ENCODE measurements at places on chromosomes 16 and 17. TPM values are rescaled to one million over a fixed set of nuclear protein-coding genes. Genes with fewer than 3 reads are reported as not detected.

Gene CD7
- total RNA-seq, result 0.71 TPM

Gene DPEP3
- not detected for total RNA-seq

- no peaks in the 10 kb centered on the region for H3K36me3 ChIP-seq
- H3K4me3 ChIP-seq, result no peak overlapping the region
- no peak overlapping the region for H3K27ac ChIP-seq
- no peak for DNase-seq
Measured at GRCh38 chr16:51143196-51143977, 7.7 kb downstream of the SALL1 start.

GRCh38 chr17:80758481-80759376 is 214.1 kb downstream of the RPTOR start:
- H3K27me3 ChIP-seq, result no peaks in the 10 kb centered on the region
- peak; percentile 8 for DNase-seq
- peak overlapping the region; percentile 57 for H3K27ac ChIP-seq
- H3K4me3 ChIP-seq, result no peak overlapping the region
- peaks cover 24% of the 10 kb centered on the region for H3K4me1 ChIP-seq

DNA sequence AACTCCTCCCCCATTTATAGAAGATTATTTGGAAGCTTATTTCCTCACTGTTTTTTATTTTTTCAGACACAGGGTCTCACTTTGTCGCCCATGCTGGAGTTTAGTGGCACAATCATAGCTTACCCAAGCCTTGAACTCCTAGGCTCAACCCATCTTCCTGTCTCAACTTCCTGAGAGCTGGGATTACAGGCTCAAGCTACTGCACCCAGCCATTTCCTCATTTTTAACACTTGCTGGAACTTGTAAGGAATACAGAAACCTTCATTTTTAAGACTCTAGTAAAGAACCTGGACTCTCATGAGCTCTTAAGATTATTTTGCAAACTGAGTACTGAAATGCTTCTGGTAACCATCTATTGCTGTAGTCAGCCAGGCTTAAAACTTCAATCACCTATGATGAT is 29.9 kb downstream of the KANSL1 start:
- no peak for DNase-seq
- no peak overlapping the region for H3K4me3 ChIP-seq
- H3K27me3 ChIP-seq, result no peaks in the 10 kb centered on the region
- H3K36me3 ChIP-seq, result peaks cover 29% of the 10 kb centered on the region
- H3K4me1 ChIP-seq, result peaks cover 58% of the 10 kb centered on the region

GRCh38 chr16:85089525-85089924 is 22.7 kb downstream of the CIBAR2 start:
- peaks cover 12% of the 10 kb centered on the region for H3K27me3 ChIP-seq
- no peak for DNase-seq
- H3K4me1 ChIP-seq, result no peaks in the 10 kb centered on the region
- H3K36me3 ChIP-seq, result peaks cover 4% of the 10 kb centered on the region

GRCh38 chr16:80023865-80024264 is 423.3 kb upstream of the MAF start:
- no peak overlapping the region for H3K4me3 ChIP-seq
- peak overlapping the region; percentile 70 for H3K27ac ChIP-seq
- no peaks in the 10 kb centered on the region for H3K27me3 ChIP-seq
- peak; percentile 16 for DNase-seq
- peaks cover 29% of the 10 kb centered on the region for H3K4me1 ChIP-seq
- H3K36me3 ChIP-seq, result no peaks in the 10 kb centered on the region

- H3K27ac ChIP-seq, result peak overlapping the region; percentile 96
- no peaks in the 10 kb centered on the region for H3K27me3 ChIP-seq
- peak overlapping the region; percentile 81 for H3K4me3 ChIP-seq
- peak; percentile 5 for DNase-seq
- no peaks in the 10 kb centered on the region for H3K36me3 ChIP-seq
Measured at GRCh38 chr16:67718668-67719047, 458 bp downstream of the GFOD2 start.

GRCh38 chr16:48279199-48279598 is 31.9 kb upstream of the ABCC11 start:
- DNase-seq, result no peak
- H3K4me1 ChIP-seq, result peaks cover 15% of the 10 kb centered on the region
- no peaks in the 10 kb centered on the region for H3K27me3 ChIP-seq
- peaks cover 38% of the 10 kb centered on the region for H3K36me3 ChIP-seq

GRCh38 chr16:19105891-19106624 is 7.7 kb upstream of the ITPRIPL2 start:
- no peaks in the 10 kb centered on the region for H3K27me3 ChIP-seq
- DNase-seq, result no peak
- H3K4me3 ChIP-seq, result no peak overlapping the region
- H3K36me3 ChIP-seq, result peaks cover 6% of the 10 kb centered on the region
- no peak overlapping the region for H3K27ac ChIP-seq

Gene USP43
- 3.2 TPM for total RNA-seq

Gene CES4A
- 5.1 TPM for total RNA-seq

DNA sequence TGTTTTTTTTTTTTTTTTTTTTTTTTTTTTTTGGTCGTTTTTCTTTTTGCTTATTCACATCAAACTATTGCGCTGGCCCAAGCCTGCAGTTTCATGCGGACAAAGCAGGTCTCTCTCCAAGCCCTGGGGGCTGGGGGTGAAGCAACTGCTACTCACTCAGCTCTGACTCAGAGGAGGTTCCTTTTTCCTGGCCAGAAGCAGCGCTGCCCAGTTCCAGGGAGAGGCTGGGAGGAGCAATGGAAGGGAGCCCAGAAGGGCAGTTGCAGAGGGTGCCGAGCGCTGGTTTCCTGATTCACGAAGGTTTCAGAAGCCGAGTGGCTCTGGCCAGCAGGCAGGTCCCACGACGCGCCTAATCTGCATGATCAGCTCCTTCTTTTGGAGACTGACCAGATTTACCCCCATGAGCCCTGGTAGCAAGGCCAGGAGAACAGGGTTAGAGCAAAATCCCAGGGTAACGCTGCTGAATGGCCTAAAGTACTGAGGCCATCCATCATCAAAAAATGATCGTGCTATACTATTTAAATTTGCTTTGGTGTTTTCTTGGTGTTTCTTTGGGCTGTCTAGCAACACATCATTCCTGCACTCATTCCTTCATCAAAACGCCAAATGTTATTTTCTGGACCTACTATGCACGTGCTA is 144.7 kb upstream of the SOX9 start:
- H3K27me3 ChIP-seq, result no peaks in the 10 kb centered on the region
- H3K36me3 ChIP-seq, result no peaks in the 10 kb centered on the region
- peak overlapping the region; percentile 69 for H3K4me3 ChIP-seq
- peak; percentile 99 for DNase-seq
- peak overlapping the region; percentile 77 for H3K27ac ChIP-seq

DNA sequence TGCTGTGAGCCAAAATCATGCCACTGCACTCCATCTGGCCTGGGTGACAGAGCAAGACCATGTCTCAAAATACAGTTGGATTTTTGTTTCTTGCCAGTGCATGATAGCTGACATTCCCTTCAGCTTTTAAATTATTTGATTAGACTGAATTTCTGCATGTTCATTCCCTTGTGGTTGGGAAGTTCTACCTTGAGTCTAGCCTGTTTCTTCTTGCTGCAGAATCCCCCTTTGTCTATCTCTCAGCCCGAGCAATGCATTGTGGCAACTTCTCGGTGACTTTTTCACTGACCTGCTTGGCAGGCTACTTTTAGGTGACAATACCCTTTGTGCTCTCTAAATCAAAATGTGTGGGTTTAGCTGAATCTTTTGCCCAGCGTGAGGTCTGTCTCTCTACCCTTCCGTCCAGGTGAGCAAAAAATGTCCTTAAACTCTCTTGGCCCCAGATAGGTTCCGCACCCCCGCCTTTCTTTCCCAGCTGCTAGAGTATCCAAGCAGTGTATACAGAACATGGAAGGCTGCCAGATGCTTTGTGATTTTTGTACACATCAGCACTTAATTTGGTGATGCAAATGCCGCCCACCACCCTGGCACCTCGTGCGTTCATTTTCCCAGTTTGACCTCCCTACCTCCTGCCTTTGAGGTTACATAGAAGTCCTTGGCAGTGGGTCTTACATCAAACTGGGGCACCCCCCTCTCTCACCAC is 130.2 kb downstream of the ABCC6 start:
- no peaks in the 10 kb centered on the region for H3K4me1 ChIP-seq
- H3K27ac ChIP-seq, result no peak overlapping the region
- peak; percentile 4 for DNase-seq
- H3K36me3 ChIP-seq, result peaks cover 63% of the 10 kb centered on the region
- no peak overlapping the region for H3K4me3 ChIP-seq
- H3K27me3 ChIP-seq, result no peaks in the 10 kb centered on the region

GRCh38 chr17:57315061-57316015 is 59.0 kb downstream of the MSI2 start:
- peaks cover 31% of the 10 kb centered on the region for H3K36me3 ChIP-seq
- H3K4me1 ChIP-seq, result no peaks in the 10 kb centered on the region
- H3K27me3 ChIP-seq, result no peaks in the 10 kb centered on the region

Gene TP53TG3F
- not detected for total RNA-seq

DNA sequence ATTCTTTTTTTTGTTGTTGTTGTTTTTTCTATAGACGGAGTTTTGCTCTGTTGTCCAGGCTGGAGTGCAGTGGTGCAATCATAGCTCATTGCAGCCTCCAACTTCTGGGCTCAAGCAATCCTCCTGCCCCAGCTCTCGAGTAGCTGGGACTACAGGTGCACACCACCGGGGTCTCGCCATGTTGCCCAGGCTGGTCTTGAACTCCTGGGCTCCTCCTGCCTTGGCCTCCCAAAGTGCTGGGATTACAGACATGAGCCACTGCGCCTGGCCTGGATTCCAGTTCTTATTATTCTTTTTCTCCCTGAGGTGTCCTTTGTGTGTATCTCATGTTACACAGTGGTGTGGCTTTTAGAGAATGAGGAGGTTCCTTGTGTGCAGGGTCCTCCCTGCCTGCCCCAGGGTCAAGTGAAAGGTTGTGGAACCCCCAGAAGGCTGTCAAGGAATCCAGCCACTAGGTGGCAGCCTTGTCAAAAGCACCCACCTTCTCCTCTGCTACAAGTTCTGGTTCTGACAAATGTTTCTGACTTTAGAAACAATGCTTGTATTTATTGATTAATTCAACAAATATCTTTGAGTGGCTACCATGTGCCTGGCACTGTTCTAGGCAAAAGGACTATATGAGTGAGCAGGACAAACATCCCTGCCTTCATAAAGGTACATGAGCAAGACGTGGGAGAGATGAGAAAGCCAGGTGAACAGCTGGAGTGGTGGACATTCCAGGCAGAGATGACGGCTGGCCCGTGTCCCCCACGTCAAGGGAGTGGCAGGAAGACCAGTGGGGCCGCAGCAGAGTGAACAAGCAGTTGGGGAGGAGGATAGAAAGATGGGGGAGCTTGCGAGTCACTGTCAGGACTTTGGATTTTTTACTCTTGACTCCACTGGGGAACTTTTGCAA is 112.4 kb downstream of the SPECC1 start:
- no peaks in the 10 kb centered on the region for H3K27me3 ChIP-seq
- no peaks in the 10 kb centered on the region for H3K36me3 ChIP-seq
- no peak overlapping the region for H3K4me3 ChIP-seq
- no peak overlapping the region for H3K27ac ChIP-seq
- peaks cover 10% of the 10 kb centered on the region for H3K4me1 ChIP-seq

- H3K27me3 ChIP-seq, result no peaks in the 10 kb centered on the region
- H3K36me3 ChIP-seq, result no peaks in the 10 kb centered on the region
- no peak for DNase-seq
- H3K4me1 ChIP-seq, result no peaks in the 10 kb centered on the region
Measured at GRCh38 chr16:17345043-17345442, 125.7 kb downstream of the XYLT1 start.

- H3K4me3 ChIP-seq, result no peak overlapping the region
- H3K27me3 ChIP-seq, result no peaks in the 10 kb centered on the region
- H3K4me1 ChIP-seq, result peaks cover 23% of the 10 kb centered on the region
- H3K27ac ChIP-seq, result no peak overlapping the region
- peaks cover 31% of the 10 kb centered on the region for H3K36me3 ChIP-seq
Measured at GRCh38 chr17:59629174-59629573, 9.5 kb downstream of the CLTC start.

DNA sequence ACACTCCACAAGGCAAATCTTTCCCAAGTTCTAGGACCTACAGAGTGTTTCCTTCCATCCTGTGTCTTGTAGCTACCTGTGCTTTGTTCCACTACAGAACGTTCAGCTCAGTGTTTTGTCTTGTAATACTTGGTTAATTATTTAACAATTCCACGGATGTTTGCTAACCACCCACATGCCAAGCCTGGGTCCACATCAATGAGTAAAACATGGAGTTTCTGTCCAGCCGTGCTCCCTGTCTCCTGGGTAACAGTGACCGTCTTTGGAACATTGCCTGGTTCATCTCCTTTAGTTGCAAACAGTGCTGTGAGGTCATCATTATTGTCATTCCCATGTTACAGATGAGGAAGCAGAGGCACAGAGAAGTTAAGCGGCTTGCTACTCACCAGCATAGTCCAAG is 41.3 kb downstream of the IRF8 start:
- no peak overlapping the region for H3K4me3 ChIP-seq
- DNase-seq, result no peak
- no peaks in the 10 kb centered on the region for H3K4me1 ChIP-seq

- DNase-seq, result no peak
- H3K27ac ChIP-seq, result no peak within 1 kb of the TSS
- no peaks in the 10 kb centered on the region for H3K27me3 ChIP-seq
- peak within 1 kb of the TSS; percentile 69 for H3K4me3 ChIP-seq
Measured at GRCh38 chr17:45221081-45222013, at the start of gene FMNL1. Gene FMNL1 (plus strand): TSS chr17:45221885. CDS start chr17:45222125, 240 bp downstream.

DNA sequence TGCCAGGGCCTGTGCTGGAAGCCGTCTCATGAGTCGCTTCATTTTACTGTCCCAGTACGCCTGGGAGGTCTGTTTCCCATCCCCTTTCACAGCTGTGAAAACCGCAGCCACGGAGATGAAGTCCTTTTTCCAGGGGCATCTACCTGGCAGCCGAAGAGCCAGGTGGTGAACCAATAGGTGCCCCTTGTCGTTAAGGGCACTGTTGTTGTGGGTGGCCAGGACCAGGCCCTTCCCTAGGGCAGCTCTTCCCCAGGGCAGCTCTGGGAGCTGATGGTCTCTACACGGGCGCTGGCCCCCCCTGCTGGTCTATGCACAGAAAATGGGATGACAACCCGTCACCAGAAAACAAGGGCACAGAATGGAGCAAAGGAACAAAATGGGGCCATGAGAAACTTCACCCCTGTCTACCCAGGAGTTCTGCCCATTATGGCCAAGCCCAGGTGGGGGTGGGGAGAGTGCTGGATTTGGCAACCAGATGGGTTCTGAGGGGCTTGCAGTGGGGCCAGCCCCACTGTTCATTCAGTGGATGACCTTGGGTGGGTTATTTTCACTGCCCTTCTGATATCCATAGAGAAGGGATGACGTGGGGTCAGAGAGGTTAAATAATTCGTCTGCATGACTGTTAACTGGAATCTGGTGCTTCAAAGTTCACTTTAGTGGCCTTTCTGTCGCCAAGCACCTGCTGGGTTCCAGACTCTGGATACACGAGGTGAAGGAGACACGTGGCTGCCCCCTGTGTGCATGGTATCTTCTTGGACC is 11.5 kb downstream of the RMI2 start:
- H3K4me3 ChIP-seq, result no peak overlapping the region
- no peaks in the 10 kb centered on the region for H3K36me3 ChIP-seq
- DNase-seq, result peak; percentile 67
- H3K27me3 ChIP-seq, result no peaks in the 10 kb centered on the region
- H3K4me1 ChIP-seq, result peaks cover 20% of the 10 kb centered on the region

GRCh38 chr16:11133344-11133943 is 122.6 kb downstream of the SOCS1 start:
- H3K27ac ChIP-seq, result peak overlapping the region; percentile 61
- H3K4me1 ChIP-seq, result peaks cover 53% of the 10 kb centered on the region
- H3K36me3 ChIP-seq, result peaks cover 10% of the 10 kb centered on the region
- H3K27me3 ChIP-seq, result no peaks in the 10 kb centered on the region
- peak overlapping the region; percentile 21 for H3K4me3 ChIP-seq
- DNase-seq, result peak; percentile 88
